ENCODE measurements at places on chromosomes 6 and 20. TPM values are rescaled to one million over a fixed set of nuclear protein-coding genes. Genes with fewer than 3 reads are reported as not detected.

The PARD6B gene
- total RNA-seq = 3.5 TPM

The TRAPPC3L gene
- not detected for total RNA-seq

The MACROD2 gene
- 3.6 TPM for total RNA-seq

The SSTR4 gene
- total RNA-seq = not detected

The CUTA gene
- total RNA-seq = 129 TPM

The PRL gene
- total RNA-seq = not detected

The MUC21 gene
- not detected for total RNA-seq

The BNIP5 gene
- total RNA-seq = not detected

The GSTA2 gene
- total RNA-seq = not detected

The TP53TG5 gene
- not detected for total RNA-seq

The ATP6V1G2 gene
- 2.0 TPM for total RNA-seq

The LCA5 gene
- total RNA-seq = 6.7 TPM

The NR2E1 gene
- total RNA-seq = not detected

The ID4 gene
- total RNA-seq = 15.8 TPM

The SPEF1 gene
- total RNA-seq = 0.25 TPM

The B3GAT2 gene
- under 0.01 TPM for total RNA-seq
